ENCODE measurements at places on chromosomes 11 and 22. TPM values are rescaled to one million over a fixed set of nuclear protein-coding genes. Genes with fewer than 3 reads are reported as not detected.

Gene PLA2G6
- 14.2 TPM for total RNA-seq

Gene APOL4
- not detected for total RNA-seq

DNA sequence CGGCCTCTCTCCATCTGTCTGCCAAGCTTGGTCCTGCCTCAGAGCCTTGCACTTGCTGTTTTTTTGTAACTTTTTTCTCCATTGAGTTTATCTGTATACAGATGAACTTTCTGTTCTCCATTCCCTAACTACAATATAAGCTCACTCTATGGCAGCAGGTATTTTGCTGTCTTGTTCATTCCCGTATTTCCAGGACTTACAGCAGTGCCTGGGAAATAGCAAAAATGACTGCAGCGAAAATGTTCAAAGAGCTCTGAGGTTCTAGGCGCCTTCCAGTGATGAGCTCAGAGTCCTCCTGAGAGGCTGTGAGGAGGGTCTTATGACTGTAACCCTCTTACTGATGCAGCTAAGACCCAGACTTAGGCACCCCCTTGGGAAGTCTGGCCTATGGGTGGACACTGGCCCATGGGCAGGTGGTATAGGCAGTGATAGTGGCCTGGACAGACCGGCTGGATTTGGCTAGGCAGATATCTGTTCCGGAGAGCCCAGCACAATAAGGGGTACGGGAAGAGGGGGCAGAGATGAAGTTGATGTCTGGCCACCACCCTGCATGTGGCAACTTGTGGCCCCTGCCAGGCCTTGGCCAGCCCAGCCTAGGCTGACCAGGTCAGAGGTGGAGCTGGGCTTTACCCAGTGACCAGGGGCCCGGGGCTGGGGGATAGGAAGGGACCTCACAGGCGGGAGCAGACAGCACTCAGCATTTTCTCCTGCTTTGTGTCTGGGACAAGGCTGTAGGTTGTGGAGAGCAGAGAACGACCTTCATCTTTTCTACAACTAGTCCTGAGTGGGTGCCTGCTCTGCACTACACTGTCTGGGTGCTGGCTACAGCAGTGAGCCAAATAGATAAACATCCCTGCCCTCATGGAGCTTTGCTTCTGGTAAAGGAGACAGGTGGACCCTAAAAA lies 4.6 kb downstream of the ATF4 start:
- no peak for DNase-seq

DNA sequence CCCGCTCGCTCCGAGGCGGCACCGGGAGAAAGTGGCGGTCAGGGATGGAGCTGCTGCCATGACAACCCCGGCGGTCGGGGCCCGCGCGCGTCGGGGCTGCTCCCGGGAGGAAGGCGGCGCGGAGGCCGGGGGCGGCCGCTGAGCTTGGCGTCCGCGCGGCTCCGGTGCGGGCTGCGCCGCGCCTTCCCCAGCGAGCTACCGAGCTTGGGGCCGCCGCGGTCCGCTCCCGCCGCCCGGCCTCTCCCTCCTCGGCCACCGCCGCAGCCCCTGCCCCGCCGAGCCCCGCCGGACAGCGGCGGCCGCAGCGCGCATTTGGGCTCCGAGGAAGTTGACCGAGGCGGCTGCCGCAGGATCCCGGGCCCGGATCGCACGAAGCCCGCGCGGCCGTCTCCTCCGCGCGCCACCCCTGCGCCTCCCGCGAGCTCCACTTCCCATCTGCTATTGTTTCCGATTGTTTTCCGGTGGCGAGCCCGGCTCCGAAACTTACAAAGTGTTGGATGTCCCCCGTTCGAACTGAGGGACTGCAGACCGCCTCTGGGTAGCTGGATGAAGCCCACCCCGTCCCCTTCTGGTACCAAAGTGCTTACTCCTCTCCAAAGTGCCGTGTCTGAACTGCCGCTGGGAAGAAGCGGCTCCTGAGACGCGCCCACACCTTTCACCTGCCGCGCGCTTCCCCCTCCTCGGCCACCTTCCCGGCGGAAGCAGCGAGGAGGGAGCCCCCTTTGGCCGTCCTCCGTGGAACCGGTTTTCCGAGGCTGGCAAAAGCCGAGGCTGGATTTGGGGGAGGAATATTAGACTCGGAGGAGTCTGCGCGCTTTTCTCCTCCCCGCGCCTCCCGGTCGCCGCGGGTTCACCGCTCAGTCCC lies 540.3 kb downstream of the NTM start:
- DNase-seq, result peak; percentile 74

- no peak for DNase-seq
Measured at GRCh38 chr11:2535673-2536439, 91.0 kb downstream of the KCNQ1 start.
